CD4-positive, alpha-beta T cell treated with Interleukin-17A for 1 hour (primary cell): ENCODE measurements at places on chromosomes 2 and 18.

- no peak for DNase-seq
Measured at GRCh38 chr18:6249170-6249569, 165.5 kb downstream of the L3MBTL4 start.

DNA sequence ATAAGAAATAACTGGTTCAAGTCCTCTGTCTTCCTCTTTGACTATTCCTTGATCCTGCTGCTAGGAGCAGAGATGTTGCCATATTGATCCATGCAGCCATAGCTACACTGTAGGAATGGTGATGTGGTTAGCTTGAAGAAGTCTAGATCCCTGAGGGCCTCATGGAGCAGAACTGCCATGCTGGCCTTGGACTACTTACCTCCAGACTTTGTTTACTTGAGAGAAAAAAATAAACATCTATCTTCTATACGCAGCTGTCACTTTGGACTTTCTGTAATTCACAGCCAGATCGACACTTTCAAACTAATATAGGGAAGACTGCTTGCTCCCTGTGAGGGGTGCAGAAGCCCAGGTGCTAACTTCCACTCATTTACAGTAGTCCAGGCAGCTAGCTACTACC is 84.5 kb upstream of the NFU1 start:
- DNase-seq, result no peak

DNA sequence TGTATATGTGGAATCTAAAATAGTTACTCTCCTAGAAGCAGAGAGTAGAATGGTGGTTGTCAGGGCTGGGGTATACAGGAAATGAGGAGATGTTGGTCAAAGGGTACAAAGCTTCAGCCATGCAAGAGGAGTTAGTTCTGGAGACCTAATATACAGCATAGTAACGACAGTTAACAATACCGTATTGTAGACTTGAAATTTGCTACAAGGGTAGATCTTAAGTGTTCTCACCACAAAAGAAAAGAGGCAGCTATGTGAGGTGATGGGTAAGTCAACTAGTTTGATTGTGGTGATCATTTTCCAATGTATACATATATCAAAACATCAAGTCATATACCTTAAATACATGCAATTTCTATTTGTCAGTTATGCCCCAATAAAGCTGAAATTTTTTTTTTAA is 98.2 kb upstream of the CYP1B1 start:
- DNase-seq, result no peak

DNA sequence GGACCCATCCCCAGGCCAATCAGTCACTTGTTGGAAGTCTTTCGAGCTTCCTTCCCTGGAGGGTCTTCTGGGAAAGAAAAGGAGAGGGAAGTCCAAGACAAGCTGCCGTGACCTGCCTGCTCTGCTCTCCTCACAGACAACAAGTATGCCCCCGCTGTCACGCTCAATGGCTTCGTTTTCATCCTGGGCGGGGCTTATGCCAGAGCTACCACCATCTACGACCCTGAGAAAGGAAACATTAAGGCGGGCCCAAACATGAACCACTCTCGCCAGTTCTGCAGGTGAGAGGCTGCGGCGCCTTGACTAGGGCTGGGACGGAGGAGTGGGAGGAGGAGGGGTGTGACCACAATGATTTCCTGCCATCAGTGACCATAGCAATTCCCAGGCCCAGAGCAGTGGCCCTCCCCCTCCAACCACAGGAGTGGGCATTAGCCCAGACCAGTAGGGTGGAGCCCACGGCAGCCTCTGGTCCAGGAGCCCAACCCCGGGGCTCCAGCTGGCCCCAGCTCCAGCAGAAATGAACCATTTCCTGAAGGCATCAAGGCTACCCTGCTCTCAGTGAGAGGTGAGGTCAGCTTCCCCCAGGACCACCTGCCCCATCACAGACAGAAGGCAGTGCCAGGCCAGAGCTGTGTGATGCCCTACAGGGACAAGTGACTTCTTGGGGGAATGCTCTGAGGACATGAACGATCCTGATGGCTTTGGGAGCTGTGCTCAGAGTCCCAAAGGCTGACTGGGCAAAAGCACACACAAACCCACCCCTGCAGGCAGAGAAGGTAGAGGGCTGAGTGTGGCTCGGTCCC is 223.1 kb downstream of the ATAD2B start:
- no peak for DNase-seq

DNA sequence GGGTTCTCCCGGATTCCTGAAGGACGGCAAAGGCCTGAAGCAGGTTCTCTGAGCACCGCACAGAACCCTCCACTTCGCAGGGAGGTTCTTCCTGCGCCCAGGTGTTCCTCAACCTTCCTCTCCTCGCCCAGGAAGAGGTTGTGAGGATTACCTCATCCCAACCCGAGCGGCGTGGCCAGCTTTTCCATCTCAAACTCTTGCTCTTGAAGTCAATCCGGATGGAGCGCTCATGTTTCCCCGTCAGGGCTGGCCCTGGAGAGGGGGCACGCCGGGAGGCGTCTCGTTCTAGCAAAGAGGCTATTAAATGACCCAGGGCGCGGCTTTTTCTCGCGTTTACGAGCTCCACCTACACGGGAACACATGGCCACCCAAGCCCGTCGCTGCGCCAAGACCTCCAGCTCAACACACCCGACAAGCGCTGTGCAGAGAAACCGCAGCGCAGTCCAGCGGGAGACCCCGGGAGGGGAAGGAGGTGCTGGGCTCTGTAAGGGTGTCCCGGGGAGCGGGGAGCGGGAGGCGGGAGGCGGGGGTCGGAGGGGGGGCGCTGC is 540 bp upstream of the RAB10 start:
- DNase-seq, result no peak

DNA sequence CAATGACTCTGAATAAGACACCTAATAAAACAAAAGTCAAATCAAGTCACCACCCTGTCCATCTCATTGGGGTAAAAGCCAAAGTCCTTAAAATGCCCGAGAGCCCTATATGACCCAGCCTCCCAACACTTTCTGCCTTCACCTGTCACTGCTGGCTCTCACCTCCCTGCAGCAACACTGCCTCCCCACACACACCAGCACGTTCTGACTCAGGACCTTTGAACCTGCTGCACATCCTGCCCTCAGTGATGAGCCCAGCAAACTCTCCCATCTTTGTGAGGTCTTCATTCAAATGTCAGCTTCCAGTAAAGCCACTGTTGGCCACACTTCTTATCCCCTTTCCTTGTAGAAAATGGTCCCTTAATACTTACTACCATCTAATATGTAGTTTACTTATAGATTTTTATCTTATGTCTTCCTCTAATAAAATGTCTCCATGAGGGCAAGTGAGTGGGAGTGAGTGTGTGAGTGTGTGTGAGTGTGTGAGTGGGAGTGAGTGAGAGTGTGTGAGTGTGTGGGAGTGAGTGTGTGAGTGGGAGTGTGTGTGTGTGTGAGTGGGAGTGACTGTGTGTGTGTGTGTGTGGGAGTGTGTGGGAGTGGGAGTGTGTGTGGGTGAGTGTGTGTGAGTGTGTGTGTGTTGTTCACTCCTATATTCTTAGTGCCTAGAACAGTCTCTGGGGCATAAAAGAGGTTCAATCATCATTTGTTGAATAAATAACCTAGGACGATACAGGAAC is 504.7 kb downstream of the EIPR1 start:
- no peak for DNase-seq

DNA sequence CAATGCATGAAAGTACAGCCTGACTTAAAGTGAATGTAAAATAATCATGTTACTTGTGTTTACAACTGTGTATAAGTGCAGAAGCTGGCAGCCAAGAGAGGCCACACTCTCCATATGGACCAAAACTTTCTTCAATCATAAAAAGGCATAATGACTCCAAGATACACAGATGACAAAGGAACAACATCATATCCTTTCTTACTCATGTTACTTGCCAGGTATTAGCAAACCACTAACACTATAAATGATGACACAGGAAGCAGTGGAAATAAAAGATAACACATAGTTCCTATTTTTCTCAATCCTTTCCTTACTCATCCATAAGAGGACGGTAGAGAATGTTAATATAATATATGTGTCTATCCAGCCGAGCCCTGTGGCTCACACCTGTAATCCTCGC is 400.0 kb upstream of the CDH2 start:
- no peak for DNase-seq

- DNase-seq, result no peak
Measured at GRCh38 chr18:47842836-47843235, 87.6 kb downstream of the SMAD2 start.

DNA sequence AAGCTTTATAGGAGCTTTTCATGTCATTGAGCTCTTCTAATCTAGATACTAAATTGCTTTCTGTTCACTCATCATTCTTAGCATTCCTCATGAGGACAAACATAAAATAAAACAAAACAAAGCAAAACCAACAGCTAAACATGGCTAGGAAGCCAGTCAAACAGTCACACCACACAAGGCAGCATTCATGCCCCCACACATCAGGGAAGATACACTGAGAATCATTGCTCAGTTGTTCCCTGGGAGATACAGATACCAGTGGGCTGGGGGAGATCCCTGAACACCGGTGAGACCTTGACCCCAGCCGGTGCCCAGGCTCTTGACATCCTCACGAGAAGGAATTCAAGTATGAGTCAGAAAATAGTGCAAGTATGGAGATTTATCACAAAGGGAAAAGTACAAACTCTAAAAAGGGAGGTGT is 177.9 kb upstream of the ARL4C start:
- DNase-seq, result no peak
